ENCODE measurements at places on chromosomes 6 and 20. TPM values are rescaled to one million over a fixed set of nuclear protein-coding genes. Genes with fewer than 3 reads are reported as not detected.

- ATAC-seq: no peak
Observed at GRCh38 chr20:14617123-14617522, 279.7 kb upstream of the FLRT3 start.

DNA sequence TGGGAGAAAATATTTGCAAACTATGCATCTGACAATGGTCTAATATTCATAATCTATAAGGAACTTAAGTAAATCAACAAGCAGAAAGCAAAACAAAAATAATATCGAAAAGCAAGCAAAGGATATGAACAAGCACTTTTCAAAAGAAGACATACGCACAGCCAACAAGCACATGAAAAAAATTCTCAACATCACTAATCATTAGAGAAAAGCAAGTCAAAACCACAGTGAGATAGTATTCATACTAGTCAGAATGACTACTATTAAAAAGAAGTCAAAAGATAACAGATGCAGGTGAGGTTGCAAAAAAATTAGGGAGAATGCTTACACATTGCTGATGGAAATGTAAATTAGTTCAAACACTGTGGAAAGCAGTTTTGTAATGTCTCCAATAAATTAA, 410.2 kb downstream of the MMUT start:
- ATAC-seq: no peak

DNA sequence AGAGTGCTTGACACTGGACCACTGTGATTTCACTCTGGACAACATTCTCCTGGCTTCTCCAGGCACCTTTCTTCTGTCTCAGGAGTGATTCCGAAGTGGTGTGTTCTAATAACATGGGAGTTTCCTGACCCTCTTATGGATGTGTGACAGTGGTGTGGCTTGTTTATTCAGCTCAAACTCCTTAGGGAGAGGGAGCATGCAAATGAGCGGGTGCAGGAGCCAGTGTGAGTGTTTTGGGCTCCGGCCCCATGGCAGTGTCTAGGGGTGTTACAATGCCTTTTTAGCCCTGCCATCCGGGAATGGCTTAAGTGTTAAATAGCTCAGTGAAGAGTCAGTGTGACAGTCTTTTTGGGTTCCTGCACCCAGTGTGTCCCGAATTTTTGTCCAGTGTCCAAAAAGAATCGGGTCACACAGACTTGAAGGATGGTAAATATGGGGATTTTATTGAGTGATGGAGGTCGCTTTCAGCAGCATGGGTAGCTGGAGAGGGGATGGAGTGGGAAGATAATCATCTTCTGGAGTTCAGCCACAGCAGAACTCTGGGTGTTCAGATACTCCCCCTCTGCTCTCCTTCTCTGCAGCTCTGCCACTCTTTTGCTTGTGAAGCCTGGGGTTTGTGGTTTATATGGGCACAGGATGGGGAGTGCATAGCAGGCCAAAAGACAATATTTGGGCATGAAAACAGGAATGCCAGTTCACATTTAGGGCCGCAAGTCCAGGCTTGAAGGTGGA, 928.9 kb upstream of the CITED2 start:
- ATAC-seq: no peak

The ARG1 gene
- total RNA-seq: not detected

All from activated T-helper 17 cell treated with anti-CD3 and anti-CD28 coated beads, Interleukin-2, amount 50 U/mL, for 72 hours (primary cell).